ENCODE measurements at places on chromosomes 11 and 22. TPM values are rescaled to one million over a fixed set of nuclear protein-coding genes. Genes with fewer than 3 reads are reported as not detected.

DNA sequence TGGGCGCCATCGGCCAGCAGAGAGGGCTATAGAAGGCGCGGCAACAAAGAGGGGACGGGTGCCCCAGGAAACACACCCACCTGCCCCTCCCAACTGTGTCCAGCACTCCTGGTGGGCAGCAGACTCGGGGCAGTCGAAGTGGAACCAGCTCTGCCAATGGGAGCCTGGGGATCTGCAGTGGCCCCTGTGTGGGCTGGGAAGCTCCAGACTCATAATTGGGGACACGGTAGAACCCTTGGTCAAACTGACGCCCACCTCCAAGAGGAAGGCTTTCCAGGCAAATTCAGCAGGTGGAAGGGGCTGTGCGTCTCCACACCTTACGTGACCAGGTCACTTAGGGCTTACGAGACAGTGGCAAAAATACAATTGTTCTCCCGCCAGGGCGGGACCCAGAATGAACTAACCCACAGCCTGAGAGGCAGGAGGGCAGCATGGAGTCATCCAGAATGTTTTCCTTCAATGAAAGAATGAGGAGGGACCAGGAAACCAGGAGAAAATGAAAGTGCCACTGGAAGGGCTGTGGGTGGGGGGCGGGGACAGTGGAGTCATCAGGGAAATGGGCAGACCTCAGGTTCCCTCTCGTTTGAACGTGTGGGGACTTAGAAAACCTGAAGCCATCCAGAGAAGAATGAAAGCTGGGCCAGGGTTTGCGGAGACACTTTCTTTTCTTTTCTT, 53.2 kb upstream of the SHANK2 start:
- DNase-seq = peak; percentile 24

The C11orf97 gene
- not detected for total RNA-seq

The MMP3 gene
- total RNA-seq = 0.42 TPM

The UCP3 gene
- 1.2 TPM for total RNA-seq

- no peak for DNase-seq
Observed at GRCh38 chr11:46295312-46296058, 18.0 kb downstream of the CREB3L1 start.

- DNase-seq = no peak
Observed at GRCh38 chr11:492427-493226, 14.4 kb downstream of the RNH1 start.

GRCh38 chr11:110409174-110409573, 20.6 kb upstream of the FDX1 start:
- no peak for DNase-seq

- no peak for DNase-seq
Observed at GRCh38 chr22:43988116-43988820, 33.0 kb downstream of the SAMM50 start.

DNA sequence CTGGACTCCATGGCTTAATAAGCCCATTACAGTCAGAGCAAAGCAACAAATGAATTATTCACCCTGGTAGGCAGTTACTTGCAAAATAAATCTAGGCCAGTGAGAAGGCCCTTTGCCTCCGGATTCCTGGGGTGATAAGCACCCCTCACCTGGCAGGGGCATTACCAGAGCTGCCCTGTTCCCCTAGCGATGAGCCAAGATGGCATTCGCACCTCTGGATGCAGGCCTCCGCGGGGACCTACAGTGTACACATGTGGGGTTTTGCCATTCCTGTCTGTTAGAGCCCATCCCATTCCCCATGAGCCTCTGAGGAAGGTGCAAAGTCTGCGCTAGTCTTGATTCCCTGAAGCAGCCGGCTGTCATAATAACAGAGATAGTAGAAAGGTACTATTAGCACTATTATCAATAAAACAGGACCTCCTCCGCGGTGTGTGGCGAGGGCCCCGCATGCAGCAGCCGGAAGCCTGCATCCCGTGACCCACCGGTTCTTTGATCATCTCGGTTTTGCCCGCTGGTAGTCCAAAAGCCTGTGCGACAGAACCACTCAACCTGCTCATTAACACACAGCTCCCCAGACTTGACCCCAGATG, 344.3 kb downstream of the BRD1 start:
- no peak for DNase-seq

DNA sequence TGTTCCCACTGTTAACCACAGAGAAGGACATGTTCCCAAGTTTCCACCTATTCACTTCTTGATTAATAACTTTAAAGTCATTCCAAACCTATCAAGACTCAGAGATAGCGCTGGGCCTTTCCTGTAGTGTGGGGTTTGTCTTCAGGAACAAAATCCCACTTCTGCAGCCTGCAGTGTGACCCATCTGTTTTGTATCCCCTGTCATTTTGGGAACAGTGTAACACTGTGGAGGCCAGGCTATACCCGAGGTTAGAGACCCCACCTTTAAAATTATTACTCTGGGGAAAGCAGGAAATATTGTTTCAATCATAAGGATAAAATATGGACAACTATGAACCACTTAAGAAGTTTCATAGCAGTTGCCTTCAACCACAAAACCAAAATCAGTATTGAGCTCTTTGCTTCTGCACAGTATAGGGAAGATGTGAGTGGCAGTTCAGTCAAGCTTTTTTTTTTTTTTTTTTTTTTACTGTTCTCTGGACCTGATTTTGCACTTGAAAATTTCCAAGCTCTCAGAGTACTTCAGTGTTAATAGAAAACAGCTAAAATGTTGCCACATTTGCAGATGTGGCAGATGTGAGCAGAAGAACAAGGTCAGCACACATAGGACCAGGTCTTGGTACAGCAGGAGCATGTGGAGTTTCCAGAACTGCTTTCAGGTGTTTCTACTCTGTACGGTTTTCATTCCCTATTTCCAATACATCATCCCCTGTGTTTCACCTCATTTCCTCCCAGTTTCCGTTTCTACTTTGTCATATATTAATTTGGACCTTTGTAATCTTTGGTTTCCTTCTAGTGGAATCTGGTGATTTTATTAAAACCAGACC, 121.5 kb downstream of the MAML2 start:
- DNase-seq = no peak

GRCh38 chr11:9803685-9804418, 140.0 kb downstream of the SWAP70 start:
- DNase-seq = no peak

DNA sequence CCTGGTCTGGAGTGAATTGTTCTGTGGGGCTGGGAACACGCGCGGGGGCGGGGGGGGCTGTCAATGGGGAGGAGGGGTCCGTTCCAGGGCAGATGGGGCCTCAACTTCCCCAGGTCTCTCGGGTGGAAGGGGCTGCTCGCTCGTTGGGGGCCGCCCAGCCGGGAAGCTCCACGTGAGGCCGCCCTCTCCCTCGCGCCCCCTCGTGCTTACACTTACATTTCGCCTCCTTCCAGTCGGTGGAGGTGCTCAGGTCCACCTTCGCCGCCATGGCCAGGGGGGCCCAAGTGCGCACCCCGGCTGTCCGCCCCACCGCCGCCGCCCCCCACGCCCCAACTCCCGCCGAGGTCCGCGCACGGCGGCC, 452 bp downstream of the MACROD1 start:
- DNase-seq = no peak

DNA sequence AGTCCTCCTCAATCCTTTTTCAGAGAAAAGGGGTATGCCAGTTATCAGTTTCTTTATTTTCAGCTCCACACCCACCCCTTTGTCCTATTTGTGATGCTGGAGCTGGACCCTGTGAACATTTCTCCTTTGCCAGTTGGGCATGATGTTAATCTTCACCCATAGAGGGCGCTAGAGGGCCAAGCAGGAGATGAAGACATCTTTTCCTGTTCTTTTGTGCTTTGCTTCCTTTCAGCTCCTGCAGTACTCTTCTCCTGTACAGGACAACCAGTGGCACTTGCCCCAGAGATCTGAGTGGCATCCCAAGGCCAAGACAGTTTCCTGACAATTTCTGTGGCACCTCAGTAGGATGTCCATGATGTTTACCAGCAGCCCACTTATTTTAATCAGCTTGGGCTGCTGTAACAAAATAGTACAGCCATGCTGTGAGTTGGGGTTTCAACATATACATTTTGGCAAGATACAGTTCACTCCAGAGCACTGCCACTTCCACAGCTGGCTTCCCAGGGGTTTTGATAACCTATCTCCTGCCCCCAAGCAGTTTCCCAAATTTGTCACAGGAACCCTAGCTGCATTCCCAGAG, 4.6 kb downstream of the SAA2 start:
- peak; percentile 67 for DNase-seq

The NXPE2 gene
- not detected for total RNA-seq

The KRTAP5-7 gene
- total RNA-seq = not detected

GRCh38 chr22:24290459-24290858, 19.8 kb downstream of the SPECC1L start:
- no peak for DNase-seq

DNA sequence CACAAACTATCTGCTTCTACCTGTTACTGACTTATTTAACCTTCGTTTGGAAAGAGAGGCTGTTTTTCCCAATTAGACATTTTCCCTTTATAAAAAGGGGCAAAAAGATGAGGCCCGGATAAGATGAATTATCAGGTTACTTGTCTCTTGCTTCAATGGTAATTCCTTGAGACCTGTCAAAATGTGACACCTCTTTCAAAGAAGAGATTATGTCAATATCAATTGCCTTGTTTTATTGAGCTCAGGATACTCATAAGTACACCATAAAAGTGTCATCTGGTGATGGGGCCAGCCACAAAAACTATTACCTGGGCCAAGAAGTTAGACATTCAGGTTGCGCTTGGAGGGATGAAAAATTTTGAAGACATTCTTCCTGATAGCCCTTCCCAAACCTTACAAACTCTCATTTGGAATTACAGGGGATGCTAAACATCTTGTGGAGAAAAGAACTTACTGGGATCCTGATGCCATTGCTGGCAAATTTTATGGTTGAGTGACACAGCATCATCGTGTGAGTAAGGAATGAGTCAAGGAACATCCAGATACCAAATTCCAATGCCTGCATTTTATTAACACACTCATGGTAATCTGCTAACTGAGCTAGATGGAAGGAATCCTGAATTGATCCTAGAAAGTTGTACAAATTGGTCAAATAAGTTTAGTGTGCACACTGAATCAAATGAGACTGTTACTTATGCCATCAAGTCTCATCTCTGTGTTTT, 1071.2 kb downstream of the LRRC4C start:
- DNase-seq = no peak

DNA sequence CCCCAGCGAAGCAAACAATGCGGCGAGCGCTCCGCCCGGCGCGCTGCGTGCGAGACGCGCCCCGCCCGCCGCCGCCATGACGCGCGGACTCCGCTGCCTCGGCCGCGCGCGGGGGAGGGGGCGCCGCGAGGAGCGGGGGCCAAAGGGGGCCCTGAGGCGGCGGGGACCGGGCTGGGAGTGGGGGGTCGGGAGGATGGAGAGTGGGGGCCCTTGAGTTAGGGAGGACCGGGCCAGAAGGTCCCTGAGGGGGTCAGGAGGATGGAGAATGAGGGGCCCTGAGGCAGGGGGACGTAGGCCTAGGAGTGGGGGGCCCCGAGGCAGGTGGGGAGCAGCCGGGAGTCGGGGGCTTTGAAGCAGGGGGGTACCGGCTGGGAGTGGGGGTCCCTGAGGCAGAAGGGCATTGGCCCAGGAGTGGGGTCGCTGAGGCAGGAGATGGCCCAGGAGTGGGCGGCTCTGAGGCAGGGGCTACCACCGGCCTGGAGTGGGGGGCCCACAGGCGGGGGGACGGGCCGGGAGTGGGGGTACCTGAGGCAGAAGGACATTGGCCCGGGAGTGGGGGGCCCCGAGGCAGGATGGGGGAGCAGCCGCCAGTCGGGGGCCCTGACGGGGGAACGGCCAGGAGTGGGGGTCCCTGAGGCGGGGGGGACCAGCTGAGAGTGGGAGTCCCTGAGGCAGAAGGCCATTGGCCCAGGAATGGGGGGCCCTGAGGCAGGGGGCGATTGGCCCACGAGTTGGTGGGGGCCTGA, at the start of gene BRD1:
Gene BRD1, minus strand, starts transcription at position 21 of the 746 bp plus-strand sequence. CDS start 3,556 bp downstream, outside the sequence.
- no peak for DNase-seq

- DNase-seq = no peak
Observed at GRCh38 chr22:37808294-37808657, 542 bp downstream of the GCAT start.

- DNase-seq = no peak
Observed at GRCh38 chr11:121755191-121755590, 302.4 kb upstream of the SORL1-AS1 start.

The RTN3 gene
- 162 TPM for total RNA-seq

- no peak for DNase-seq
Observed at GRCh38 chr11:8339592-8340022, 75.9 kb upstream of the LMO1 start.

DNA sequence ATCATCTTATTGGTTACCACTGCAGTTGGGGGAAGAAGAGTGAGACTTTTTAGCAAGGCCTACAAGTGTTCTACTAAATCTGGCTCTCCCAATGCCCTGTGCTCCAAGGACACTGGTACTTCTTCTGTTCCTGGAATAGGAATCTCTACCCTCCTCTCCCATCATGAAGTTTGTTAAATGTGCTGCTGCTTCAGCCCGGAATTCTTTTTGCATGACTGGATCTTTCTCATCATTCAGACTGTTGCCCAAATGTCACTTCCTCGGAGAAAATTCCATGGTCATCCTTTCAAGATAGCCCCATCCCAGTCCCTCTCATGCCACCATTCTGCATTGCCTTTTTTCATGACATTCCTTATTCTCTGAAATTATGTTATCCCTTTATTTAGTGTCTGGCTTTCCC, 400.8 kb downstream of the SOX6 start:
- no peak for DNase-seq

GRCh38 chr11:106548406-106548805, 469.9 kb downstream of the GUCY1A2 start:
- no peak for DNase-seq

The OR2AT4 gene
- total RNA-seq = not detected

The LRRC56 gene
- total RNA-seq = 4.4 TPM

DNA sequence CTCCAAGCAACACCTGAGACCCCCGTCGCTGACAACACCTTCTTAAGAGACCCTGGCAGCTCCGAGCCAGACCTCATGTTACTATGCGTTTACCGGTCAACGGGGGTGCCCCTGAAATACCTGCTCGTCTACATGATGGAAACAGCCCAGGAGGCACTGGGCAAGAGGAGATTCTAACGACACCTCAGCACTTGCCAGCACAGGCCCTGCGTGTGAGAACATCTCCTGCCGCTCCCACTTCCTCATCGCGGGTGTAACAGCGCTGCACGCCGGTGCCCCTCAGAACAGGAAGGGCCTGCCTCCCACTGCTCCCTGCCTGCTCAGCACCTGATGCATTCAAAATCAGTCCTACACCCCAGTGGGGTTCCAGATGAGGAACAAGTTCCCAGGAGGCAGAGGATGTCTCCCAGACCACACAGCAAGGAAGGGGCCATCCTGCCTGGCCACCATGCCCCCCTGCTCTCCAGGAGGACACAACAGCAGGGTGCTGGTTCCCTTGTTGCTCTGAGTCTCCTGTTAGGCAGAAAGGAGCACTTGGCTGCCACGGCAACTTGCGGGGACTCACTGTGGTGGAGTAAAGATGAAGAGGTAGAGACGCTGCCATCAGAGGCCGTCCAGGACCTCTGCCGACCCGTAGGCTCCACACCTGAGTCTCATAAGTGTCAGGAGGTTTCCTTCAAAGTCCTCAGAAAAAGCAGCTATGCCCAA, 2.1 kb downstream of the TOLLIP start:
- DNase-seq = no peak

- DNase-seq = no peak
Observed at GRCh38 chr11:43903969-43904368, 23.3 kb downstream of the ALKBH3 start.

The POTEH gene
- total RNA-seq = not detected

GRCh38 chr22:31814942-31815341, 61.1 kb downstream of the DEPDC5 start:
- DNase-seq = no peak

All from Caco-2 (cell line).